ENCODE measurements at places on chromosomes 3 and 15. TPM values are rescaled to one million over a fixed set of nuclear protein-coding genes. Genes with fewer than 3 reads are reported as not detected.
A peak's percentile ranks its signal among the peaks of the same experiment; 100 is the strongest.

The MAP3K13 gene
- 28.8 TPM for total RNA-seq

DNA sequence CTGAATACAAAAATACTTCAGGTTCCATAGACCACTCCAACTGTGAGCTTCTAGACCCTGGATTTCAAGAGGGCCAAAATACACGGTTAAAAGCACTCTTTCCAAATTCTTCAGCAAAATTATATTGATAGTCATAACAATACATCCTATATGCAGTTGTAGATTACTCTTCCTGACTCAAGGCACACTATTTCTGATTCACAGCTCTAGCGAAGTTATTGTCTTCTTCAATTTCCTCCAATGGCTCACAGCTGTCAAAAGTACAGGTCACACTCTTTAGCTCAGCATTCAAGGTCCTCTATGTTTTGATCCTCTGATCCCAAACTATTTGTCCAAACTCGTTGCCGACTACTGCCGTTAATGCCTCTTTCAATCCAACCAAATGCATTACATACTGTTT, 13.5 kb upstream of the CCDC80 start:
- no peak for DNase-seq

DNA sequence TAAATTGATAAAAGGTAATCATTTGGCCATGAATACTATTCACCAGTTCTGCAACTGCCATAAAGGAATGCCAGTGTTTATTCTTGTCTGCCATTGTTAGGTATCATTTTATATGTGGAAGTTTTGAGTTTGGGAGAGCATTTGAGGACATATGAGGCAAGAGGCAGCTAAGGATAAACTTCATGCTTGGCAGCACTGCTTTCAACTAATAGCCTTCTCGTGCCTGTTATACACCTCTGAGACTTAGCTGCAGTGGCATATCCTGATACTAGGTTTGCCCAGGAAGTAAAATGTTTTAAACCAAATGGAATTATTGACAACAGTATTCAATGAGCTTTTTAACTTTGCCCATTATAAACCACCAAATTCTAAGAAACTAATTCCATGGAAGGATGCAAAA, 126.0 kb upstream of the DPH6 start:
- DNase-seq = no peak

- peak; percentile 4 for DNase-seq
Measured at GRCh38 chr3:140216249-140216648, 281.3 kb downstream of the CLSTN2 start.

DNA sequence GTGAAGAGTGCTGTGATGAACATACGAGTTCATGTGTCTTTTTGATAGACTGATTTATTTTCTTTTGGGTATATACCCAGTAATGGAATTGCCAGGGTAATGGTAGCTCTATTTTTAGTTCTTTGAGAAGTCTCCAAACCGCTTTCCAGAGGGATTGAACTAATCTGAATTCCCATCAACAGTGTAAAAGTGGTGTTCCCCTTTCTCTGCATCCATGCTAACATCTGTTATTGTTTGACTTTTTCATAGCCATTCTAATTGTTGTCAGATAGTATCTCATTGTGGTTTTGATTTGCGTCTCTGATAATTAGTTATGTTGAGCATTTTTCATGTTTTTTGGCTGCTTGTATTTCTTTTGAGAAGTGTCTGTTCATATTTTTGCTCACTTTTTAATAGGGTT, 54.8 kb upstream of the UTS2B start:
- DNase-seq = no peak

All from mammary epithelial cell (primary cell).